ENCODE measurements at places on chromosomes 5 and 9. TPM values are rescaled to one million over a fixed set of nuclear protein-coding genes. Genes with fewer than 3 reads are reported as not detected.

ADAMTSL2 gene
- total RNA-seq: 3.3 TPM

CEP78 gene
- 5.7 TPM for total RNA-seq

GRCh38 chr9:124325816-124326215, 68.1 kb downstream of the NEK6 start:
- H3K36me3 ChIP-seq: peaks cover 99% of the 10 kb centered on the region
- no peak for DNase-seq
- no peak overlapping the region for H3K4me3 ChIP-seq

DNA sequence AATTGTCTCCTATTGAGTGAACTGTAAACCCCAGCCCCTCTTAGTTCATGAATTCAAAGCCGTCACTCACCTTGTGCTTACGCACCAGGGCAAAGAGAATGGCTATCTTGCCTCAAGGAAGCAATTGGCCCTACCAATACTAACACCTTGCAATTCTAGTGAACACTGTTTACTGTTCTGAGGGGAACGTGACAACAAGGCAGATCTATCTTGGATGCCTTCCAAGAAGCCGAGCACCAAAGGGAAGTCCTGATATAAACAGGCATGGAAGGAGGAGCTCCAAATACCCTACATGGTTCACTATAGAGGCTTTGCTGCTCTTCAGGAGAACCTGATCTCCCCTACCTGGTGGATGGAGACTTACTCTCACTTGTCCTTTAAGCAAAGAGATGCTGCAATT, 1.7 kb upstream of the PLPPR1 start:
- no peak for DNase-seq
- H3K27me3 ChIP-seq: peaks cover 84% of the 10 kb centered on the region
- H3K4me3 ChIP-seq: no peak overlapping the region
- no peaks in the 10 kb centered on the region for H3K36me3 ChIP-seq
- H3K4me1 ChIP-seq: peaks cover 11% of the 10 kb centered on the region
